Stimulated activated CD8-positive, alpha-beta memory T cell treated with anti-CD3 and anti-CD28 coated beads, Interleukin-15, amount 100 ng/mL, for 24 hours (primary cell): ENCODE measurements at places on chromosomes 1 and 21.

DNA sequence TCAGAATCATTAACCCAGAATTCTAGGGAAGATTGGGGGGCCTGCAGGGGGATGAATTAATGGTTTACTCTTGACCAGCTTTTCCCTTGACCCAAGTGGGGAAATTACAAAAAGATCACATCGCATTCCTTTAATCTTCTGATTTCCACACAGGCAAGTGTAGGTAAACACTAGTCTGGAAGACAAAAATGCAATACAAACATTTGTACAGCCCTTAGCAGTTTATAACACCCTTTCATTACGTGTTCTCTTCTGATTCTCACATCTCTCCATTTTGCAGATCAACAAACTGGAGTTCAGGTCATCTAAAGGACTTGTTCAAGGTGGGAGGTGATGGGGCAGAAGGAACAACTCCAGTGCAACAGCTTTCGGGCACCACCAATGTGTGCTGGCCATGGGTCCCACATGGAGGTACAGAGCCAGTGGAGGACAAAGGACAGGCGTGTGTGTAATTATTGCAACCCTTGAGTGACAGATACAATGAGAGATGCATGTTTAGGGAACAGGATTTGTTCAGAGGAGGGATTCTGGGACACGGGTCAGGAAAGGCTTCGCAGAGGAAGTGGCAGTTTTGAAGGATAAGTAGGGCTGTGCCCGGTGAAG, 20.4 kb downstream of the ATF3 start:
- no peak for DNase-seq

GRCh38 chr21:46163380-46163779, 8.0 kb upstream of the FTCD start:
- no peak for DNase-seq

DNA sequence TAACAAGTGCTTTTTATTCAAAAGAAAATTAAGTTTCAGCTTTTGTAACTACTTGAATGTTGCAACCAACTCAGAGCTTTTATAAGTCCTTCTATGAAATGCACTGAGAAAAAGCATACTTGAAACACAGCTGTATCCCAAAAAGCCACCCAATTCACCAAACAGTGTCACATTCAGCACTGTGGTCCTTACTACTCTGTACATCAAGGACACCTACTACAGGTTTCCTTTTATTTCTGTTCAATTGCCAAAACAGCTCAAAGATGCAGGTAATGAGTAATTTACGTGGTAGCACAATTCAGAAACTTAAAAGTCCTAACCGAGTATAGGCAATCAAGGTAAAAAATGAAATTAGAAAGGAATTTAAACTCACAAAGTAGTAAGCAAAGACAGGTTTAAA, 2.5 kb downstream of the EIF4G3 start:
- no peak for DNase-seq

DNA sequence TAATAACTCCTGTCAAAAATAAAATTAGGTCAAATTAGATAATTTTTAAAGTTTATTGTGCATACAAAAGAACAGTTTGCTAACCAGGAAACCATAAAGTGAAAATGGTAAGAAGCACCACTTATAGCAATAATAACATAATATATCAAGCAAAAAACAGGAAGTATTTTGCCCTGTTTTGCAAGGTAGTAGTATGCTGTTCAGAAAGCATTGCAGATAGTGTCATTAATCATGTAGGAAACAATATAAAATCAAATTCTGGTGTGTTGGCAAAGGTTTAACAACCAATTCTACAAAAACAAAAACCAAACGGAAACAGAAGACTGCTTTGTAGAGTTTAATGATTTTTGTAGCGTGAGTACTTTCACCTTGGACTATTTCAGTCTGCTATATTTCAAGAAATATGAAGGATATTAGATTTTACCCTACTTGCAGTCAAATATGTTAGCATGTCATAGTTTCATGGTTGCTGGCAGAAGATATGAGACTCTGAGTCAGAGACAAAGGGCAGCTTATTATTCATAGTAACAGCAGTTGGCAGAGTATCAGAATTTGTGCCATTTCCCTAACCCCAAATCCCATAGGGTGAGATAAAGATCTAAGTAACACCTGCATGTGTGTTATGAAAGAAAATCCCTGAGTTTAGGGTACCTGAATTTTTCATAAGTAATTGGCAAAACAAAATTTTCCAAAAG, 729.0 kb upstream of the BRINP3 start:
- DNase-seq = no peak

DNA sequence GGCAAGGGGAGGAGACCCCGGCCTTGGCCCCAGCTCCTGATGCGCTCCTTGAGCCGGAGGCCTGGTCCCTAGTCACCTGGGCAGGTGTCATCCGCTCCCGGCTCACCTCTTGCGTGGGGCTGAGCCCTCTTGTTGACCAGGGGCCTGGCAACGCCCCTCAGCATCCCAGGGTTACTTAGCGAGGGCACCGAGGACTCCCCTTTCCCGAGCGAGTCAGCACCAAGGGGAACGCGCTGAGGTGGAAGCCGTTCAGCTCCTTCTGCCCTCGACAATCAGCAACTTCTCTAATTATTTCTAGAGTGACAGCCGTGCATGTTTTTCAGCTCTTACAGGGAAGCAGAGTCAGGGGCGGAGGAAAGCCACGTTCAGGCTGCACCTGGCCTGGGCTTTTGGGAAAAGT, 522 bp downstream of the SLC45A1 start:
- no peak for DNase-seq

GRCh38 chr1:44485934-44486460, 80.9 kb downstream of the RNF220 start:
- DNase-seq = no peak

DNA sequence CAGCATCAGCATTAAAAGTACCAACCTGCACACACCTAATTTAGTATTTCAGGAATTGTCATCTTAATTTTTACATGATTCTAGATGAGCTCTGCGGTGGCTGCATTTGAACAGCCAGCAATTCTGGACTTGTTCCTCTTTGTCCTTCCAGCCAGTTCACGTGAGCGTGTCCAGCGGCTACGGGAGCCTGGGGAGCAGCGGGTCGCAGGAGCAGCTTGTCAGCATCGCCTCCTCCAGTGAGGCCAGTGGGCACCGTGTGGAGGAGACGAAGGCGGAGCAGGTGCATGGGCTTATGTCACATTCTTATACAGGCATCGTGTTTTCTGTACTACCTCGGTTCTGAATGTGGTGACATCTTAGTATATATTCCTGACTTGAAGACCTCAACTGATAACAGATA, 25.7 kb downstream of the PER3 start:
- DNase-seq = no peak

DNA sequence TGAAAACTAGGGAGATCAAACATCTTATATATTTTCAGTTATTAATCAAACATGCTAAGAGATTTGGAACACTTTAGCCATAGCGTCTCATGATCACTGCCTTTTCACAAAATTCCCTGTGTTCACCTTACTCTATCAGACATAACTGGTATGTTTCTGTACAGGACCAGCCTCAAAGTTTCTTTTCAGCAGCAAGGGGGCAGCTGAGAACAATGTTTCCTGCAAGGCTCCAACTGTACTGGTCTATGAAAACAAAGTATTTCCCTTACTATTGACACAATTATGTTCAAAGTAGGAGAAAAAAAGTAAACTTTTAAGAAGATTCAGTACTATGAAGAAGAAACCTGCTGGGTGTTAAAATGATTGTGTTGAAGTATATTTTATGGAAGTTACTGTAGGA, 98.5 kb downstream of the ATF6 start:
- DNase-seq = no peak

DNA sequence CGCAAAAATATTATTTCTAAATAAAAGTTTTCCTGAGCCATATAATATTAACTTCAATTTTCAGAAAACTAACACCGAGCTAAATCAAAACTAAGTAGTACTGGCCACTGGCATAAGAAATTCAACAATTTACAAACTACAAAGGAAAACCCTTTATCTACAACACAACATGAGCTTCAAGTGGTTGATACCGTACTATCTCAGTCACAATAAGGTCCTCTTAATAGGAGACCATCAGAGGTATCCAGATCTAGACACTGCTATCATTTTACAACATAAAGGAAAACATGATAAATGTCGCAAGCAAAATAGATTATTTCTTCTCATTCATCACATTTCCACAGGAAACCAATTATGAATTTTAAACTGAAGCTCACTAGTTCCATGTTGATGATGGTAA, 39.5 kb downstream of the GATAD2B start:
- DNase-seq = no peak

DNA sequence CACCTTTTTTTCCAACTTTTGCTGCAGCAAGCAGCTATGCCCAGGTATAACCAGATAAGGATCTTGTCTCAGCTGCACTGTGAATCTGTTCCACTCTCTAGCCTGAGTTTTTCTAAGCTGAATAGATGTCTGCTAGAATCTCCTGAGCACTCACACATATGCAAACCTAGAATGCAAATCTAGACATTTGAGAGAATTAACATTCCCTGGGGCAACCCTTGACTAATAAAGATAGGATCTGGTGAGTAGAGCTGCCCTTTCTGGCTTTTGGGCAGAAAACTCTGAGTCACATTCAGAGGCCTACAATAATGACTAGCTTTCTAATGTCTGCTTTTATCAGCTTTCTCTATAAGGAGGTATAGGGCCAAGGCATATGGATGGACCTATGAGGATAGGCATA, 61.4 kb upstream of the BARHL2 start:
- no peak for DNase-seq

GRCh38 chr1:92291372-92291999, 7.3 kb downstream of the GLMN start:
- no peak for DNase-seq

- no peak for DNase-seq
Measured at GRCh38 chr1:91760512-91760911, 125.4 kb downstream of the TGFBR3 start.

DNA sequence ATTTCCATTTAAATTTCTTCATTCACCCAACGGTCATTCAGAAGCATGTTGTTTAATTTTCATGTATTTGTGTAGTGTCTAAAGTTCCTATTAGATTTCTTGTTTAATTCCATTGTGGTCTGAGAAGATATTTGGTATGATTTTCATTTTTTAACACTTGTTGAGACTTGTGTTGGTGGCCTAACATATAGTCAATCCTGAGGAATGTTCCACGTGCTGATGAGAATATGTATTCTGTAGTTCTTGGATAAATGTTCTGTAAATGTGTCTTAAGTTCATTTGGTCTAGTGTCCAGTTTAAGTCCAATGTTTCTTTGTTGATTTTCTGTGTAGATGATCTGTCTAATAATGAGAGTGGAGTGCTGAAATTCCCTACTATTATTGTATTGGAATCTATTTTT, 22.7 kb upstream of the LCE5A start:
- DNase-seq = no peak

GRCh38 chr1:162319493-162320175, 57.0 kb downstream of the SPATA46 start:
- DNase-seq = no peak

DNA sequence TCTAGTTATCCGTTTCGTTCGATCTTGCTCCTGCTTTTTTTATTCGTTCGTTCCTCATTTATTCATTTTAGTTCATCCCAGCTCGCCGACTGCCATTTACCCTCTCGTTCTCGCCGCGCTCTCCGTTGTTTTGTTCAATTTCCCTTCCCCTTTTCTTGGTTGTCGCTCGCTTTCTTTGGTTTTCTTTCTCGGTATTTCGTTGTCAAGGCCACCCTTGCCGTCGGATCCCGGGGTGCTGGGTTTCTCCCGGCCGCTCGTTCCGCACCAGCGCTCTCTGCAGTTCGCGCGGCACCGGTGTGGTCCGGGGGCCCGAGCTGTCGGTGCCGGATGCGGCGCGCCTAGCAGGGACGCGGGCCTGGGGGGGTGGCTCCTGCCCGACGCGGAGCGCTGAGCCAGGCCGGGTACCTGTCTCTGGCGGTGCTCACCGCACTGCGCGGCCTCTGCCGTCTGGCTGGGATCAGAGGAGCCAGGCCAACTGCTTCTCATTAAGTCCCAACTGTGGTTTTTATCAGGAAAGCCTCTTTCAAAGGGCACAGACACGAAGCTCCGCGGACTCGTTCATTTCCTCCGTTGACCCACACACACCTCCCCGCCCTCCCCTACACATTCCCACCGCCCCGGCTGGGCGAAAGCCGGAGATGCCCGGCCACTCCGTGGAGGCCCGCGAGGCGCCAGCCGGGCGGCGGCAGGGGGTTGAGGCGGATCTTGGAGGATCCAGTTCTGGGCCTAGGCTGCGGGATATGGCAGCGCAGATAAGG, 1.6 kb downstream of the ALX3 start:
- no peak for DNase-seq

GRCh38 chr1:39228252-39228651, 23.8 kb downstream of the MACF1 start:
- no peak for DNase-seq

DNA sequence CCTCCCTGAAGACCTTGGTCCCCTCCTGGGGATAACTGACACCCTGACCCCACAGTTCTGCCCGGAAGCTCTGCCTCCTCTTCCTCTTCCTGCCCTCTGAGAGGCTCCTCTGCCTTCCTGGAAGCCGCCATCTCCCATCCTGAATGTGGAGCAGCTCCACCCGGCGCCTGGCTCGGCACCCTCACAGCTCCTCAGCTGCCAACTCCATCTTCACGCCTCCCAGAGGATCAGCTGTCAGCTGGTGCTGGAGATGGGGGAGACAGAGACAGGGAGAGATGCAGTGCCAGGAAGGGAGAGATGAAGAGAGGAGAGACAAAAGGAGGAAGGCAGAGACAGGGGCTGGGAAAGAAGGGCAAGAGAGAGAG, 210.4 kb upstream of the CSF3R start:
- DNase-seq = no peak

GRCh38 chr1:110393286-110393685, 2.5 kb upstream of the SLC16A4 start:
- no peak for DNase-seq

DNA sequence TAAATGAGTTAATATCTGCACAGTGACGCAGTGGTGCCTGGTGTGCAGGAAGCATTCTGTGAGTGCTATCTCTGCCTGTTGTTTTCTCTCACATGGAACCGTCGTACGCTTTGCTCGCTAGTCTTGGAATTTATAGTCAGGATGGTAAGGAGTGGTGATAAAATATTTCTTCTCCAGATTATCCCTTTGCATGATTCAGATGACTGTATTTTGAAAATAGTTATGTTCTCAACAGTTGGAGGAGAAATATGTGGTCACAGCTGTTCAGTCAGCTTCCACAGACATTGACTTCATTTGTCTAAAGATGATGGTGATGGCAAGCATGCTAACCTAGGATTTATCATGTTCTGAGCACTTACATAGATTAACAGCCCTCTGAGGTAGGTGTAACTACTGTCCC, 41.3 kb upstream of the VAMP3 start:
- no peak for DNase-seq

GRCh38 chr1:185568155-185569123, 165.8 kb upstream of the HMCN1 start:
- DNase-seq = no peak
